CD4-positive, alpha-beta T cell treated with Interleukin-4 for 4 hours (primary cell): ENCODE measurements at places on chromosomes 6 and 20.

DNA sequence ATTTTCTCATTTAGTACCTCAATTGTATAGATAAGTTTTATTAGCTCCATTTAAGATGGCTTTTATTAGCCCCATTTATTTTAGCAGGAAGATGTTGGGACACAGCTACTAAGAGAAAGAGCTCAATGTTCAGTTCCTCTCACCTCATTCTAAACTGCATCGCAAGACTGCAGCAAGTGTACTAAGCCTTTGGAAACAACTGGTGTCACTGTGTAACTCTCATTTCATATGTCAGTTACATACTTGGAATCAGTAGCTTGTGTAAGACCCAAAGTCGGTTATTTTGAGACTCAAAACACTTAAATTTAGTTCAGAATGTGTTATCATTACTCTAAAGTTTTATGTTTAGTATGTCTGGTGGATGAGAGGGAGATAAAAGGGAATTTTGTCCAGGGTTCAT is 482.9 kb downstream of the BMP2 start:
- DNase-seq, result no peak

- DNase-seq, result no peak
Measured at GRCh38 chr6:133130863-133131262, 110.3 kb upstream of the EYA4 start.

- DNase-seq, result no peak
Measured at GRCh38 chr20:31440012-31440659, at the start of gene DEFB123. TSS of gene DEFB123 (plus strand) at chr20:31440632. CDS start at chr20:31440699, 67 bp downstream.

- no peak for DNase-seq
Measured at GRCh38 chr6:2507016-2507415, 243.7 kb downstream of the MYLK4 start.

- peak; percentile 30 for DNase-seq
Measured at GRCh38 chr20:50191544-50192363, 1.1 kb downstream of the CEBPB start.

- DNase-seq, result no peak
Measured at GRCh38 chr6:44960898-44961297, 367.2 kb upstream of the RUNX2 start.
